ENCODE measurements at places on chromosomes 13 and 19.

- DNase-seq: no peak
Observed at GRCh38 chr13:76542176-76542575, 344.0 kb downstream of the KCTD12 start.

DNA sequence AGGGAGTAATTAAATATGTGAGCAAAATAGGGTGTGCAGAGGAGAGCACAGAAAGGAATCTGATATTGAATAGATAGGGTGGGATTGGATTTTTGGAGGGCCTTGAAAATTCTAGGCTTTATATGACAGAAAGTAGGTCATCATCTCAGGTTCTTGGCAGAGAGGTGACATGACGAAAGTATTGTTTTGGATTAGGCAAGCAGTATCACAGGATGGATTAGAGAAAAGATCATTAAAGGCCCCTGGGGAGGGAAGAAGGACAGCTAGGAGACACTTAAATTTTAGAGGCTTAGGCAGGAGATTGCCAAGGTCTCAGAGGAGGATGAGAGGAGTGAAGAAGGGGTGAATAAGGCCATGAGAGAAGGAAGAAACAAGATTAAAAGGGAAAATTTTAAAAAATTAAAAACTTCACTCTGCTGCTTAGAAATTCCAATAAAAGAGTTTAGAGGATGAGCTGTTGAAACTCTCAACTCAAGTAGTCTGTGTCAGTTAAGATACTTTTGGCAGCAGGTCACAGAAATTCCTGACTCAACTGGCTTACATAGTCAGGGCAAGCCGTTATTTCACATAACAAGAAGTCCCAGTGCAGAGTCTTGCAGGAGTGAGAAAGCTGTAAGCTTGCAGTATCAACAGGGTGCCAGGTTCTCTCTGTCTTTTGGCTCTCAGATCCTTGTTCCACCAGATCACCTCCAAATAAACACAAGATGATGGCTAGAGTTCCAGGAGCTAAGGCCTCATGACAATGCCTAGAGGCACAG, 8.8 kb downstream of the GPC6 start:
- no peak for DNase-seq

- DNase-seq: no peak
Observed at GRCh38 chr19:35907377-35907745, 734 bp downstream of the TYROBP start.

DNA sequence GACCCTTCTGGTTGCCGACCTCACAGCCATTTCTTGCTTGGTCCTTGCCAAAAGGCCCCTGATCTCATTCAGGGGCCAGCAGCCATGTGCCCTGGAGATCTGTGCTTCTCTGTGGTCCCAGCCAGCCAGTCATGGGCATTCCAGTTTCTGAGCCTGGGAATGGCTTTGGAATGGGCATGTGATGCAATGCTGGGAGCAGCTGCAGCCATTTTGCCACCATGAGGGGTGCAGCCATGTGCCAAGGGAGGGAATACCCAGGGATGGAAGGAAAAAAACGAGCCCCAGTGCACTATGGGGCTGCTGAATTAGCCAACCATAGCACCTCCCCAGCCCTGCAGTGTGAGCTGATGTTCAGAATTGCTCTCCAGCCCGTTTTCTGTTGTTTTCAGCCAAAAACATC, 26.3 kb downstream of the F2RL3 start:
- no peak for DNase-seq

DNA sequence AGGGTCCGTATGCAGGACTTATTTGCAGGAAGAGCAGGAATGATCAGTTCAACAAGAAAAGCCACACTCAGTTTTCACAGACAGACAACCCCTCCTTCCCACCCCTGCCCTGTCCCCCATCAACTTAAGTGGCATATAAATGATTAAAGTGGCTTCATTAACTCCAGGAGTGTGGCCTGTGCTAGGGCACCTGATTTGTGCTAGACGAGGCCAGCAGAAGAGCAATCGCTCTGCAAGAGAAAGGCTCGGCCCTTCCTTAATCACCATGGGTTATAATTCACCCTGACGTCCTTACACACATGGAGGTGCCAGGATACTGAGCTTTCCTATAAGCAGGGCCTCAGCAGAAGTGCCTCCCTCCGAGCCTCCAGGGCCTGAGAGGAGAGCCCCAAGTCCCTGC, 14.6 kb downstream of the C19orf12 start:
- no peak for DNase-seq

- DNase-seq: no peak
Observed at GRCh38 chr19:3632739-3633558, 6.4 kb upstream of the CACTIN start.

DNA sequence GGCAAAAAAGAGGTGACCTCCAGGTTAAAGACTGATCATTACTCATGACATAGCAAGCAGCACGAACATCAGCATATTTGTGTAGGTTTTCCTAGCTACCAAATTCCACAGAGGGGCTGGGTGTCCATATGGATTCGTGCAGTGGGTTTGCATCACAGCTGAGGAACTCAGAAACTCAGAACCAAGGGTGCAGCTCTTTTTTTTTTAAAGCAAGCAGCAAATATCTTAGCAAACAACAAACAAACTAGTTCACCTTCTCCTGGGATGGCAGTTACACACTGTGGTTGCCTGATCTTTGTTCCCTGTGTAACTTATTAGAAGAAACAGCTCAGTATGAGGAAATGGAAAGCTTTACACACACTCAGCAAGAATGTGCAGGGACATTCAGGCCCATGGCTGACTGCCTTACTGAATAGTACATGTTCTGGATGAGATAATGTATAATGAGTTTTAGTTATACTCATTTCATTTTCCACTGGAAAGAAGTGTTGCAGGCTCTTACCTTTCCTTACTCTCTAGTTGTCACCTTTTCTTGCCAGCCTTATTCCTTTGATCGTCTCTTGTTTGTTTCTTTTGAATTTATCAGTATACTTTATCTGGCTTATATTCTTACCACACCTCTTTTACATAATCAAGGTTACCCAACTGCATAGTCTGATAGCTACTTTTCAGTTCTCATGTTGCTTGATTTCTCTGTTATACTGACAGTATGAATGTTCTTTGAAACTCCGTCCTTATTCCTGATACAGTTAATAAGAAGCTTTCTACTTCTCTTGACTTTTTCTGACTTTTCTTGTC, 4.3 kb downstream of the NDFIP2 start:
- DNase-seq: no peak

- no peak for DNase-seq
Observed at GRCh38 chr13:78045916-78046315, 127.3 kb upstream of the EDNRB start.

- no peak for DNase-seq
Observed at GRCh38 chr13:97280478-97280877, 58.3 kb downstream of the MBNL2 start.

DNA sequence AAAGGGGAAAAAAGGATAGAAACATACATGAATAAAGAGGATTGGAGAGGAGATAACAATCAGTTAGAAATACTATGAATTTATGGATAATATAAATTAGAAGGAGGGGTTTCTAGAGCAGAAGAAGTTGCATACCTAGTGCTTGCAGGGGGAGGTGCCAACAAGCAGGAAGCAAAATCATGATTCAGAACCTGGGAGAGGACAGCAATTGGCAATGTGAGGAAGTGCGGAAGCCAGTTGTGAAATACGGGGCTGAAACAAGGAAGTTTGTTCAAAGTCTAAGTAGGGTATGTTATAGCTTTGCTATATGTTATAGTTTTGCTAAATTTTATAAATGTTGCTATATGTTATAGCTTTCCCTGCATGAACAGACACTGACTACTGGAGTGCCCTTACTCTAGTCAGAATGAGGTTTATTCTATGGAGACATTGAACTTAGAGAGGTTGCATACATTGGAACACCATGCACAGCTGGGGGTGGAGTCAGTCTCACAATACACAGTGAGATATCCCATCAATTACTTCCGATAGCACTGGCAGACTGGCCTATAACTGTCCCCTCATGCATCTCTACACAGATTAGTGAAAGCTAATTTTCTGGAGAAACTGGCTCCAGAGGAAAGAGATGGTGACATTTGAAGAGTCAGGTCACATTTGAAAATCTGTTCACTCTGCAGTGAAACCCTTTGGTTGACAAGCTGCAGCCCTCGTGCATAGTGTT, 92.1 kb downstream of the GPC6 start:
- DNase-seq: no peak

GRCh38 chr19:15112385-15112784, 5.2 kb downstream of the SYDE1 start:
- no peak for DNase-seq

DNA sequence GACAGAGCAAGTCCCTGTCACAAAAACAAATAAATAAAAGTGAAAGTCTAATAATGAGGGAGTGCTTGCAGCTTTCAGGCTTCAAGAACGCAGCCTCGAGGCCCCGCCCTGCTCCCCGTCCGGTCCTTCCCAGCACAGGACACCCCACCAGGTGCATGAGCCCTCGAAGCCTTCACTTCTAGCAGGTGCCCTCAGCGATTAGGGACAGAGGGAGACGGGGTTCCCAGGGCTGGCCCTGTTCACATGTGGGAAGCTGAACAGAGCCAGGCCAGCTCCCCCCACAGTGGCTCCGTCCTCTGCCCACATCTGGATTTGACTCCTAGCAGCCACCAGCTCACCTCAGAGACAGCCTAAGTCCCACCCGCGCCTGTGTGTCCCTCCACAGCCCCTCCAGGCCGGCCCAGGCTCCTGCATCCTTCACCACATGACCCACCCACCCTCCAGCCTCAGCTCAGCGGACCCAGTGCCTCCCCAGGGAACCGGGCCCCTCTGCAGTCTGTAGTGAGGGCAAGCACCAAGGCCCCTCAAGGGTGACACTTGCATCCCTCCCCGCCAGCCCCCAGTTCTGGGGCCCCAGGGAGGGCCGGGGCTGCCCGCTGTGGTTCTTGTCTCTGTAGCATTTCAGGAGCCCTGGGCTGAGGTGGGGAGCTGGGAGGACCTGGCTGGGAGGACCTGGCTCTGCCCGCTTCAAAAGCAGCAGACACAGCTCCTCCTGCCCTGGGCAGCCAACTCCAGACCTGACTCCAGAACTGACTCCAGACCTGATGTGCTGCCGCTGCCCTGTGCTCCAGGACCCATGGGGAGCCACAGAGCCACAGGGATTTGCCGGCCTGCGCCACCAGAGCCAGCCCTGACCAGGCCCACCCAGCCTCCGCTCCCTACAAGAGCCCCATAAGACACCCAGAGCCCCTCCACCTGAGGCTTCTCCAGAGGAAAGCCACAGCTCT, 27.2 kb downstream of the GPX4 start:
- no peak for DNase-seq

- no peak for DNase-seq
Observed at GRCh38 chr19:40633207-40633606, 32.0 kb downstream of the LTBP4 start.

DNA sequence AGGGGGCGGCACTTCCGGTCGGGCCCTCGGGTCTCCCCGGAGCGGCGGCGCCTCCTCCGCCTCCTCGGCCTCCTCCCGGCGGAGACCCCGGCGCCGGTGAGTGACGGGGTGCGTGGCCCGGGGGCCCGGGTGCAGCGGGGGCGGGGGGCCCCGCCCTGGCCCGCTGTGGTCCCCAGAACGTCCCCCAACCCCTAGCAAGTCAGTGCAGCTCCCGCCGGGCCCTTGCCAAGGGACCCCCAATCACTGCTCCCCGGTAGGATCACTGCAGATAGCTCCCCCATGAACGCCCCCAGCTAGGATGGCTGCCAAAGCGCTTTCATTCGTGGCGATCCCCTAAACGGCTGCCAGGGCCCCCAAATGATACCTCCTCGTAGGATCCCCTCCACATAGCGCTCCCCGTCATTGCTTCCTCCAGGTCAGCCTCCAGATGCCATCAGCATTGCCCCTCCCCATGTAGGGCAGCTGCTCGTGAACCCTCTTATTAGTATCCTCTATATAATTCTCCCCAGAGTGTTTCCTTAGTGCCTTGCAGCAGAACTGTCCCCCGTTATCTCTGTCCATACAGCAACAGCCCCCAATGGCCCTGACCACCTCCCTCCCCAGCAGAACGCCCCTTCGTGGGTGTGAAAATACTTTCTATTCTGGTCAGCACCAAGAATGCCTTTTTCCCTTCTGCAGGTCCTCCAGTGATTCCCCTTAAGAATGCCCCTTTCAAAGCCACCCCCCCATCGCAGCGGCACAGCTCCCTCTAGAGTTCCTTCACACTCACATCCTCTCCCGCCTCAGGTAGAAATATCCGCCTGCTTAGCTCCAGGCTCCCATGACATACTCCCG, at the start of gene ZNF865:
Gene ZNF865, plus strand, starts transcription at position 11 of the 834 bp plus-strand sequence. CDS start 7,972 bp downstream, outside the sequence.
- DNase-seq: peak; percentile 77

DNA sequence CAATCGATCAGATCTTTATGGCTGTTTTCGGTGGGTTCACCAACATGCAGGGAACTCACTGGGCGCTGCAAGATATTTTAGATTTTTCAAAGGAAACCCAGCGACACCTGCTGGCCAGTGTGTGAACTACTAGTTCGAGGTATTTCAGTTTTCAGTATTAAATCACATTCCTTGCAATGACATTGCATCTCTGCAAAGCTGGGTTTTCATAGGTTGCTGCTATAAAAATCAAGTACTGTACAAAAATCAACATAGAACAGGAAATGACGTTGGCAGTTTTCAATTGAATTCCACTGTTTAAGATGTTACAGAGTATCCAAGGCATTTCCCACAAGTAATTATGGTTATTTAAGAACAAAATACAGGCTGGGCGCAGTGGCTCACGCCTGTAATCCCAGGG, 17.6 kb downstream of the LIG1 start:
- peak; percentile 53 for DNase-seq

- no peak for DNase-seq
Observed at GRCh38 chr13:83386609-83387008, 495.7 kb downstream of the SLITRK1 start.

DNA sequence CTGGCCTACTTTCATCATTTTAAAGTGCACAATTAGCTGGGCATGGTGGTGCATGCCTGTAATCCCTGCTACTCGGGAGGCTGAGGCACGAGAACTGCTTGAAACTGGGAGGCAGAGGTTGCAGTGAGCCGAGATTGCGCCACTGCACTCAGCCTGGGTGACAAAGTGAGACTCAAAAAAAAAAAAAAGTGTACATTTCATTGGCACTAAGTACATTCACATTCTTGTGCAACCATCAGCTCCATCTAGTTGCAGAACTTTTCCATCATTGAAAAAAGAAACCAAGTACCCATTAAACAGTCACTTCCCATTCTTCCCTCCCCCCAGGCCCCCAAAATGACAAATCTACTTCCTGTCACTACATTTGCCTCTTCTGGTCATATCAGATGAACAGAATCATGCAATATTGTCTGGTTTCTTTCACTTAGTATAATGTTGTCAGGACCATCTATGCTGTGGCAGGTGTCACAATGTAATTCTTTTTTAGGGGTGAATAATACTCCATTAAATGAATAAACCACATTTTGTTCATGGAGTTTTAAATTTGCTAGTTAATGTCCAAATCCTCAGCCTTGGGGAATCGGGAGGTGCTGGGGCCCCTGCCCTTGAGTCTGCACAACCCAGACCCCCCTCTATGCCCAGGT, 7.4 kb upstream of the SIGLEC11 start:
- no peak for DNase-seq

DNA sequence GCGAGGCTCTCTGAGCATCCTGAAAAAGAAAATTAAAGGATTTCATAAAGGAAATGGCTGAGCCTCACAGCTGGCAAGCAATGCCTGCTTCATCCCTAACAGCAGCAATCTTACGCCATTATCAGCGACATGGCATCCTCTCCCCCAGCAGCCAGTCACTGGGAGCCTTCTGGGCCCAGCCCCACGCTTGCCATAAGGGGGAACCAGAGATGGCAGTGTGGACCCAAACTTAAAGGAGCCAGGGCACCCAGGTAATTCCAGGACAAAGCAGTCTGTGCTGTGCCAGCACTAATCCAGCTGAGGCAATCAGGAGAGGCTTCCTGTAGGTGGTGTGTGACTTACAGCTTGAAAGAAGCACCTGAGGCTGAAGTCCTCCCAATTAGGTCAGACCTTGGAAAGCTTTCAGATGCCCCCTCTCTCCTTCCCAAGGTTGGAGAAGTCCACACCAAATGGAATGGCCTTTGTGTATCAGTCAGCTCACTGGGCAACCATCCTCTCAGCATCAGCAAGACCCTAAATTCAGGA, 10.3 kb downstream of the VSTM2B start:
- no peak for DNase-seq

- DNase-seq: no peak
Observed at GRCh38 chr13:50649211-50649610, 194.3 kb downstream of the DLEU7 start.

Data from urothelium cell line (cell line).